ENCODE measurements at places on chromosomes 13 and 19.

DNA sequence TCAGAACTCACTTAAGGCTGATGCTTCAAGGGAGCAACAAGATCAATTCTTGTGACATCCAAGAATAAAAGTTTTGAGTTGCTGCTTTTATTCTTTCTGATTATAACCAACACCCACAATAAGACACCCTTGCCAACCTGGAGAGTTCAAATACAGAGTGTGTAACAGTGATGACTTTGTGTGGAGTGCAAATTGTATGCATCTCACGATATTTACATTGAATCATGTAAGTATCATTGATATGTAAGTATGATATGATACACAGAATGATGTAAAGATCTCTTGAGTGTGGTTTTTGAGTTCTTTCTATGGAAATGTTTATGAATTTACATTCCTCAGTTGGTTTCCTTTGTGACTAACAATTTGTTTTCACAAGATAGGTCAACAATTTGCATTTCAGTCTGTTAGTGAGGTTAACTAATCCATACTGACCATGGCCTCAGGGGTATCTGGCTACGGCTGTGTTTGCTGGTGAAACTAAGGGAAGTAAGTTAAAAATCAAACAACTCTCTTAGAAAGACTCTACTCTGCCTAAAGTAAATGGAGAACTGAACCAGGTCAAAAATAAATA lies 12.4 kb downstream of the LHFPL6 start:
- no peak for DNase-seq

- no peak for DNase-seq
Measured at GRCh38 chr13:26050568-26051230, 1.1 kb downstream of the SHISA2 start.

- DNase-seq, result no peak
Measured at GRCh38 chr19:30870876-30871275, 478.4 kb downstream of the TSHZ3 start.

- no peak for DNase-seq
Measured at GRCh38 chr13:99884913-99885312, 86.7 kb downstream of the ZIC5 start.
